LHCN-M2 (cell line): ENCODE measurements at places on chromosomes 4 and X. TPM values are rescaled to one million over a fixed set of nuclear protein-coding genes. Genes with fewer than 3 reads are reported as not detected.
A peak's percentile ranks its signal among the peaks of the same experiment; 100 is the strongest.

Gene GABRG1
- not detected in 2 replicates for total RNA-seq

- DNase-seq = peak; percentile 5
Measured at GRCh38 chr4:119785963-119786362, 157.4 kb upstream of the PDE5A start.

Gene TRAPPC11
- 27.4 and 31.9 TPM in 2 replicates for total RNA-seq

DNA sequence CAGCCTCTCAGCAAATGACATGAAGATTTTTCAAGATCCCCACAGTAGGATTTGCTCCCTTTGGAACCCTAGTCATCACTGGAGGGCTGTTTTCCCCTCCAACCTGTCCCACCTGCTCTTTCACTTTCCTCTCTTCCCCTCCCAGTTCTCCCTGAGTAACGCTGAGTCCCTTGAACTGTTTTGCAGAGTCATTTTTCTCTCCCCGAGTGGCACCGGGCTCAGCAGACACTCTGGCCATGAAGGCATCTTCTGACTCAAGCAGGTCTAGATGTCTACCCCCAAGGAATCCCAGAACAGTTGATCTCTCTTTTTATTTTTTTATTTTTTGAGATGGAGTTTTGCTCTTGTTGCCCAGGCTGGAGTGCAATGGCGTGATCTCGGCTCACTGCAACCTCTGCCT lies 52.2 kb downstream of the HTRA3 start:
- no peak for DNase-seq

- no peak for DNase-seq
Measured at GRCh38 chrX:101081231-101081630, 2.6 kb downstream of the TMEM35A start.

DNA sequence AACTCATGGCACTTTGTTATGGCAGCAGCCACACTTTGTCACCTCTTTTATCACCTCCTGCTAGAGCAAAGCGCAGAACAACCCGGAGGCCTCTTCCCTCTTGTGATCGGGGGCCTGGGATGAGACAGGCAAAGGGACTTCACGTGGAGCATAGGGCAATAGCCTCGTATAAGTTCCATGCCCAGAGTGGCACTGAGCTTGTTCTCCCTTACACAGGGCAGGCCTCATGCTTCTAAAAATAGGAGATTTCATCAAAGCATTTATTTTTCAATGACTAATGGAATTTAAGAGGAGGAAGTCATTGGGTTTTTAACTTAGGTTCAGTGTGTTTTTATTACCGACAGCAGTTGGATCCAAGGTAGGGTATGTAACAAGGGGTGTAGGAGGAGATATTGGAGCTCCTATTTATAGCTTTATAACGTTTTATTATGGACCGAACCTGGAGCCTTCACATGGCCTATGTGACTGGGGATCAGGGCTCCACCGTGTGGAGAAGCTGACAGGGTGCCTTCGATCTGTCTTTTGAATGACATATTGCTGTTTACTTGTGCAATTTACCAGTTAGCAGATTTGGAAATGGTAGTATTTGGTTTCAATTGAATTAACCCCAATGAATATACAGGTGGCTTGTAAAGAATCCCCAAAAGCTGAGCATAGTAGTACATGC lies 93.8 kb downstream of the SLC2A9 start:
- no peak for DNase-seq
